ENCODE measurements at places on chromosomes 7 and 10.

DNA sequence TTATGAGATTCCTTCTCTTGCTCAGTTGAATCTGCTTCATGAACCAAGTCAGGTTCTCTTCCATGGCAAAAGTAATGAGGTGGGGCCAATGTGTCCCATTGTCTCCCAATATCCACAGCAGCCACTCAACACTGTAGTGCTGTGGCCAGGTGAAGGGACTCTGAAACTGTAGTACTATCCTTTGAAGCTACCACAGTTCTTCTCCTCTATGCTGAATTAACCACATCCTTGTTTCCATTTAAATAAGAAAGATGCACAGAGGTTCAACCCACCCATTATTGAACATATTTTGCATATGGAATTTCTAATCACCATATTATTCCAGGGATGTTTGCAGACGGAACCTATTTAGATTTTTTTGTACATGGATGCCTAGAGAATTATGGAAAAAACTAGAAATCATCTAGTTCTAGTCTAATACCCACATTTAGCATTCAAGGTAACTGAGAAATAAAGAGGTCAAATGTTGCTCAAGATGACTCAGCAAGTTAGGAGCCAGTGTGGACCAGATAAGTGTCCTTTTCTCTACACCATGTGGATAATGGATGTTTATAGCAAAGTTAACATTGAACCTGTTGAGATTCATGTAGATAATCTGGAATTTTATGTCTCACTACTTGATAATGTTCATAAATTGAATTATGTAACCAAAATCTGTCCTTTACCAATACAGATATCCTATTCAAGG is 64.5 kb downstream of the LRRTM3 start:
- DNase-seq: no peak

GRCh38 chr10:89360157-89360556 is 17.7 kb upstream of the IFIT1B start:
- DNase-seq: no peak

DNA sequence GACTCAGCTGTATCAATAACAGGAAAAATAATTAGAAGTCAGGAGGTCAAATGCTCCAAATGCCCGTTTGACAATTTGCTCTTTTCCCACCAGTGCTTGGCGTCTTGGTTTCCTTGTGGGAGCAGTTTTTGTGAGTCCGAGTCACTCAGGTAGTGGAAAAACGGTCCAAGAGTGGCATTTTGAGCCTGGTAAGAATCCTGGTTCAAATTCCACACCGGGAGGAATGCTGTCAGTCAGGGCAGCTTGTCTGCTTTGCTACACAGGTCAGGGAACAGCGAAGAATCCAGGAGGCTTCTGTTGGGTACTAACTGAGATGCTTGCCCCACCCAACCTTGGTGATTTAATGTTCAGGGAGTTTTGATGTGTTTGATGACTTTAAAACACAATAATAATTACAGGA is 209.5 kb downstream of the HERPUD2 start:
- no peak for DNase-seq

- no peak for DNase-seq
Observed at GRCh38 chr10:77925795-77926565, 575 bp downstream of the DLG5 start.

DNA sequence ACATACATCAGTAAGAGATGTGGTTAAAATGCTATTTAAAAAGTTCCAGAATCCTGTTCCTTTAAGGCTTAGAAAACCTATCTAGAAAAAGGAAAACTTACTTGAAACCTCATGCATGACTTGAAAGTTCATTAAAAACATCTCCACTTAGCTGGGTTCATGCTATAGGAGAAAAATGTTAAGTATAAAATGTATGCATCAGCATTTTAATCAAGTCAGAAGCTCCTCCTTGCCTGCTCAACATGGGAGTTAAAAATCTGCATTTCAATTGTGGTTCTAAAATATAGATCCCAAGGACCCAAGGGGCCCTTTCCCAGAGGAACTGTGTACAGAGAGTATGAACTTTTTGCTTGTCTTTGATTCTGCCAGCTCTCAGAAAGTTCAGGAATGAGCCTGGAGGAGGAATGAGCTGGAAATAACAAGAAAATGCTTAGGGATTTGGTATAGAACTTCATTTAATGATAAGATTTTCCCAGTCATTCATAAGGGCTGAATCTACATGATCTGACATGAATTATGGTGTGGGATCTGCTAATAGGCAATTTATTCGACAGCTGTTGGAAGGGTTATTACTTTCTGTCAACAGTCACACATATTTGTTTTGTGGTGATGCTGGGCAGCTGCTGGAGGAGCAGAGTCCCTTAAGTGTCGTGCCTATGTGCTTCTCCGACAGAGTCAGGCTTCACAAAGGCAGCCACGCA is 85.6 kb upstream of the MTPN start:
- DNase-seq: no peak

- DNase-seq: no peak
Observed at GRCh38 chr7:74372511-74373111, 81.1 kb upstream of the GTF2IRD1 start.

All from esophagus squamous epithelium (tissue), 5 donors.